ENCODE measurements at places on chromosomes 12 and 14. TPM values are rescaled to one million over a fixed set of nuclear protein-coding genes. Genes with fewer than 3 reads are reported as not detected.
A peak's percentile ranks its signal among the peaks of the same experiment; 100 is the strongest.

DNA sequence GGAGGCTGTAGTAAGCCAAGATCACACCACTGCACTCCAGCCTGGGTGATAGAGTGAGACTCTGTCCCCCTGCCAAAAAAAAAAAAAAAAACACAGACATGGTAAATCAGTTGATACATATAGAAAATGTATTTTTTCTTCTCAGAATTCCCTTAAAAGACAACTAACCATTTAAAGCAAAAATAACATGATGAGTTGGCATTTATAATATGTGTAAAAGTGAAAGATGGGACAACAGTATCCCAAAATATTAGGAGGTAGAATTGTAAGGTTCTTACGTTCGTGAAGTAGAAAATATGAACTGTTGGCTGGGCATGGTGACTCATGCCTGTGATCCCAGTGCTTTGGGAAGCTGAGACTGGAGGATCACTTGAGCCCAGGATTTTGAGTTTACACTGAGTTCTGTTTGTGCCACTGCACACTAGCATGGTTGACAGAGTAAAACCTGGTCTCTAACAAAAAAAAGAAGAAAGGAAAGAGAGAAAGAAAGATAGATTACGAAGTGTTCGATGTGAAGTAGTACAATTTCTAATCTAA is 296.7 kb downstream of the FBXL14 start:
- DNase-seq, result no peak

- no peak for DNase-seq
These were observed 28.1 kb downstream of the CLEC2D start for GRCh38 chr12:9697619-9698018.

DNA sequence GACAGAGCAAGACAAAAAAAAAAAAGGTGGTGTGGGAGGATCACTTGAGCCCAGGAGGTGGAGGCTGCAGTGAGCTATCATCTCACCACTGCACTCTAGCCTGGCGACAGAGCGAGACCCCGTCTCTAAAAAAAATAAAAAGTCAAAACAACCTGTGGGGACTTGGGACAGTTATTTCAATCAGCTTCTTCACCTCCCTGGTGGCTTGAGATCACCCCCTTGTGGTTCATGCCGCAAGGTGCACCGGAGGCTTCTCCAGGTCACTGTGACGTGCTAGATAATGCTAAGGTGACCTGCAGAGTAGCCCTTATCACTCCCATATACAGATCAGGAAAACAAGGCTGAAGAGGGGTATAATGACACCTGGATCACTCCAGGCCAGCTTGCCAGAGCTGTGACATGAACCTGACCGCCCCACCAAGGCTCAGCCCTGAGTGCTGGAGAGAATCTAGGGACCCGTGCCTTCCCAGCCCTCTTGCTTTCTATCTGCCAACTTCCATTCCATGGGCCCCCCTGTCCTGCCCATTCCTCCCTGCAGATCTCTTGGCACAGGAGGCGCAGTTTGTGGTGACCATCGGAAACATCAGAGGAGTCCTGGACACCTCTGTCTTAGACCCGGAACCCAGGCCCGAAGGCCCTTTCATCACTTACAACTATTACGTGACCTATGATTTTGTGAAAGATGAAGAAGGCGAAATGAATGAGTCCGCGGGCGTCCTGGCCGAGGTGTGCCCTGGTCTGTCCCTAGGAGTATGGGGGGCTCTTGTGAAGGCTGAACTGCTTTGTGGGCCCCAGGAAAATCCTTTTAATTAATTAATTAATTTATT is 8.1 kb downstream of the LRRC43 start:
- DNase-seq, result peak; percentile 58

GRCh38 chr12:68746572-68747180 is 700 bp downstream of the SLC35E3 start:
- peak; percentile 81 for DNase-seq

- peak; percentile 30 for DNase-seq
These were observed 154.4 kb downstream of the GPHN start for GRCh38 chr14:66662374-66662773.

DNA sequence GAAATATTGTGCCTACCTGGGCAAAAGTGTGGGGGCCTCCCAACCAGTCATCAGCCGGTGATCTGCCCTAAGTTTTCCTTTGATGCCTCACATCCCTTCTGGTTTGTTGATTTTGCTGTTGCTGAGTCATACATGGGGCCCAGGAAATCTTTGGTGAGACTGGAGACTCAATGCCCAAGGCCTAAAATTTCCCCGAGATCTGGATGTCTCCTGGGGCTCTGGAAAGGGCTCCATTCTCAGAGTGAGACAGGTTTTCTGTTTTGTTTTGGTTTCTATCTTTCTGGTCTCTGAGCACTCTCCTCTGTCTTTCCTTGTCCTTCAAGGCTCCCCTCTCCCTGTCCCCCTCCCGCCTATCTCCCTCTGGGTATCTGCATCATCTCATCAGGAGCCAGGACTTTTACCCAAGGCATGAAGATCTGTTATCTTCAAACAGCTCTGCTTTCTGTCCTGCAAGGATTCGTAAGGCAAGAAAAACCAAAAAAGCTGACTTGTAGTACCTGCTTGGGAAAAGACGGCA is 152.8 kb upstream of the MAX start:
- DNase-seq, result peak; percentile 94

The SLC8B1 gene
- total RNA-seq, result 8.0 TPM

The RBM19 gene
- 7.9 TPM for total RNA-seq

The LRRC10 gene
- not detected for total RNA-seq

The CPM gene
- total RNA-seq, result 26.0 TPM

The CRIP1 gene
- total RNA-seq, result not detected

The IFT81 gene
- total RNA-seq, result 15.9 TPM

The ZFHX2 gene
- total RNA-seq, result 0.05 TPM

The AQP2 gene
- total RNA-seq, result not detected
